Left ventricle myocardium inferior (tissue), 1 donor: ENCODE measurements at places on chromosomes 2 and 18. TPM values are rescaled to one million over a fixed set of nuclear protein-coding genes. Genes with fewer than 3 reads are reported as not detected.

DNA sequence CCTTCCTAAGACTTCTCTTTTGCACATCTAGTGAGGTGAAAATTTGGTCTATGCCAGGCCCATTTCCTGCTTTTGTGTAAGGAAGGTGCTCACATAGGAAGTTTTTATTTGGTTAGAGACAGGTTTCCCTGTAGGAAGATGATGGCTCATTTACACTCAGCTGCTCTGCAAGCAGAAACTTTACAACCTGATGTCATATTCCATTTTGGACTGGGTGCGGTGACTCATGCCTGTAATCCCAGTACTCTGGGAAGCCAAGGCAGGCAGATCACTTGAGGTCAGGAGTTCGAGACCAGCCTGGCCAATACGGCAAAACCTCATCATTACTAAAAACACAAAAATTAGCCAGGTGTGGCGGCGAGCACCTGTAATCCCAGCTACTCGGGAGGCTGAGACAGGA lies 35.8 kb downstream of the CASP10 start:
- no peaks in the 10 kb centered on the region for H3K27me3 ChIP-seq
- H3K4me3 ChIP-seq = no peak overlapping the region
- H3K27ac ChIP-seq = peak overlapping the region; percentile 59
- DNase-seq = no peak

Gene CTNNA2
- total RNA-seq = not detected

Gene DSG4
- not detected for total RNA-seq

Gene PRLH
- not detected for total RNA-seq

Gene MDH1B
- 0.69 TPM for total RNA-seq

DNA sequence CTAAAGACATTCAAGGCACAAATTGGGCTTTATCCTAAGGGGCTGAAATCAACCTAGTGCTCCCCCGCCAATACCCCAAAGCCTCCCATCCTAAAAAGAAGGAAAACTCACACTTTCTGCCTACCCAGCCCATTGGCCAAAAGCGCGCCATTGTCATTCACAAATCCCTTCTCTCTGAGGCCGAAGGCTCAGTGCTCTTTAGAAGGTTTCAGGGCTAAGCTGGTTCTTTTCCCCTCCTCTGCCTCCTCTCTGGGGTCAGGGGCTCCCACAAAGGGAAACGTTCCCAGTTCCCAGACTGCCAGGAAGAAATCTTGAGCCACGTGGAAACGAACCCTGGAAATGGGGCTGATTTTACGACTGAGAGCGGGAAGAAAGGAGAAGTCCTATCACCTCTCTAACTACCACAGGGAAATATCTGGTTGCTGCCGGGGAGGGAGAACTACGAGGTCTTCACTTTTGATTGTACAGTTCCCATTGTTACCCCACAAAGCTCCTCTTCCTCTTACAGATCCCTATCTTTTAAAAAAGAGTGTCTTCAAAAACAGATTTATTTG lies 1.7 kb upstream of the SKOR2 start:
- no peaks in the 10 kb centered on the region for H3K36me3 ChIP-seq
- no peak overlapping the region for H3K4me3 ChIP-seq
- DNase-seq = no peak
- H3K27ac ChIP-seq = no peak overlapping the region

Gene CD8B2
- not detected for total RNA-seq

DNA sequence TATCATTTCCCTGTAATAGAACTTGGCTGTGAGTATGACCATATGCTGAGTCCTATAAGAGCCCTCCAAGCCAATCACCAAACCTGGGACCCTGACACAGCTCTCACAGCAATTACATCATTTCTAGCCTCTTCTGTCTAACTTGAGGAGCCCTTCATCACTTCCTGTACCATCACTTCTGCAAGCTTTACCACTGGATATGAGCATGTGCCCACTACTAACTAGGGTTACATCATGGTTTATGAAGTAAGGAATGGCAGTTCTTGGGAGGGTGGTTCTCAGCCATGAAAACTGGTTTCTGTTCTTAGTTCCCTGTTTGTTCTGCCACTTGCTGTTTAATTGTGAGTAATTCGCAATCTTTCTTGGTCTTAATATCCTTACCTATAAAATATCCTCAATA lies 31.0 kb upstream of the EPB41L3 start:
- no peak for DNase-seq
- H3K27me3 ChIP-seq = peaks cover 3% of the 10 kb centered on the region
- H3K27ac ChIP-seq = no peak overlapping the region
- no peak overlapping the region for H3K4me3 ChIP-seq
